ENCODE measurements at places on chromosomes 16 and 17. TPM values are rescaled to one million over a fixed set of nuclear protein-coding genes. Genes with fewer than 3 reads are reported as not detected.

DNA sequence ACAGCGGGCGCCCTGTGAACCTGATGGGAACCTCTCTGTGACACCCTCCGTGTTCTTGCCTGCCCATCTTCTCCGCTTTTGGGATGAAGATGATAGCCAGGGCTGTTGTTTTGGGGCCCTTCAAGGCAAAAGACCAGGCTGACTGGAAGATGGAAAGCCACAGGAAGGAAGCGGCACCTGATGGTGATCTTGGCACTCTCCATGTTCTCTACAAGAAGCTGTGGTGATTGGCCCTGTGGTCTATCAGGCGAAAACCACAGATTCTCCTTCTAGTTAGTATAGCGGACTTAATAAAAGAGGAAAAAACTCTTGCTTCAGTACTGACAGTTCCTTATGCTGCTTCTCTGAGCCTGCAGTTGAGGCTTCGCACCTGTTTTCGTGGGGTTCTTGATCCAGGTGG is 10.5 kb downstream of the CDK5RAP3 start:
- H3K4me3 ChIP-seq, result no peak overlapping the region
- no peaks in the 10 kb centered on the region for H3K4me1 ChIP-seq
- peaks cover 49% of the 10 kb centered on the region for H3K36me3 ChIP-seq
- no peak overlapping the region for H3K27ac ChIP-seq
- no peak for DNase-seq

GRCh38 chr17:40198576-40198975 is 20.5 kb upstream of the WIPF2 start:
- H3K4me1 ChIP-seq, result peaks cover 13% of the 10 kb centered on the region
- no peak for DNase-seq
- H3K27me3 ChIP-seq, result no peaks in the 10 kb centered on the region
- H3K36me3 ChIP-seq, result no peaks in the 10 kb centered on the region

GRCh38 chr17:79174905-79175856 is 100.6 kb downstream of the ENGASE start:
- H3K27me3 ChIP-seq, result peaks cover 30% of the 10 kb centered on the region
- no peaks in the 10 kb centered on the region for H3K36me3 ChIP-seq
- DNase-seq, result no peak
- no peak overlapping the region for H3K27ac ChIP-seq
- H3K4me3 ChIP-seq, result peak overlapping the region; percentile 21
- peaks cover 24% of the 10 kb centered on the region for H3K4me1 ChIP-seq

CHST6 gene
- 17.9 TPM for total RNA-seq

GRCh38 chr17:81228834-81229665 is 6.3 kb upstream of the CEP131 start:
- no peaks in the 10 kb centered on the region for H3K27me3 ChIP-seq
- DNase-seq, result no peak
- H3K36me3 ChIP-seq, result 0 out of 2 replicates have a peak, but pooled peaks cover 5% of the 10 kb centered on the region
- no peak overlapping the region for H3K4me3 ChIP-seq
- H3K27ac ChIP-seq, result no peak overlapping the region

PHLPP2 gene
- 9.0 TPM for total RNA-seq

AGRP gene
- not detected for total RNA-seq

- no peaks in the 10 kb centered on the region for H3K27me3 ChIP-seq
- no peaks in the 10 kb centered on the region for H3K4me1 ChIP-seq
- H3K27ac ChIP-seq, result no peak overlapping the region
- no peak overlapping the region for H3K4me3 ChIP-seq
- H3K36me3 ChIP-seq, result no peaks in the 10 kb centered on the region
Observed at GRCh38 chr17:19021622-19022083, 17.1 kb upstream of the FAM83G start.

OR4D1 gene
- not detected for total RNA-seq

- H3K27ac ChIP-seq, result no peak overlapping the region
- no peak overlapping the region for H3K4me3 ChIP-seq
- no peaks in the 10 kb centered on the region for H3K36me3 ChIP-seq
Observed at GRCh38 chr16:80883159-80883642, 78.8 kb upstream of the CDYL2 start.

DNA sequence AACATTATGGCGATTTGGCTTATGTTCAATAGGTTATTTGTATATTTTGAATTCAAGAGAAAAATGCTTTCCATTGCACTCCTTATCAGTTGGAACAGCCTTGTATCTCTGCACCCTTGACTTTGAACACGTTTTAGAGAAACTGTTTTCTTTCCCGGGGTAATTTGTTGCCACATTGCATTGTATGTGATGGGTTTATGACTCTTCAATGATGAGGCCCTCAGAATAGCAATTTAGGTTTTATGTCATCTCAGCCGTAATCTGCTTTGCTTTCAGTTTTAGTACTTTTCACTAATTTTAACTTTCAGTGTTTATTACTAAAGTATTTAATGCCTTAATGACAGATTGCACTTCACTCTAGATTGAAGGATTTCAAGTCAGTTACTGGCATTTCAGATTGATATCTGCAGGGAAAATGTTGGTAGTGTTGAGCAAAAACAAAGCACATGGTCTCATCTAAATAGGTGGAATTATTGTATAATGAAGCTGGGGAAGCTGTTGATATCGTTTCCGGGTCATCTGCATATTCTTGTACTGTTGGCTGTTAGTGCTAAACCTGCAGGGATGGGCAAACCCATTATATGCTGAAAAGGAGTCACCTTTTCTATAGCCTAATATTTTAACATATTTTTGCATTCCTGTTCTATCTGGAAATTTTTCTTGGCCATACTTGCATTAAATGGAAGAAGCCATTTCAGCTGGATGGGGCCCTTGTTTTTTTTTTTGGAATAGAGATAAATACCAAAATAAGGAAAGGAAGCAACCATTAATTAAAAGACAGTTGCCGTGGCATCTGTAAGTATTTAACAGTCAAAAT is 2.0 kb downstream of the LUC7L3 start:
- H3K4me1 ChIP-seq, result peaks cover 56% of the 10 kb centered on the region
- no peak for DNase-seq
- no peak overlapping the region for H3K27ac ChIP-seq
- peaks cover 17% of the 10 kb centered on the region for H3K36me3 ChIP-seq
- H3K4me3 ChIP-seq, result peak overlapping the region; percentile 65
